ENCODE measurements at places on chromosomes 2 and 18. TPM values are rescaled to one million over a fixed set of nuclear protein-coding genes. Genes with fewer than 3 reads are reported as not detected.

The CPO gene
- total RNA-seq = not detected

The IKZF2 gene
- 9.5 TPM for total RNA-seq

The CENPA gene
- 0.30 TPM for total RNA-seq

The CFC1 gene
- not detected for total RNA-seq

The GALNT5 gene
- total RNA-seq = 71.3 TPM

The COL3A1 gene
- 14,422 TPM for total RNA-seq

The UGT1A8 gene
- total RNA-seq = not detected

The MZT2B gene
- 66.9 TPM for total RNA-seq

The MC5R gene
- not detected for total RNA-seq

The DNAH7 gene
- 0.30 TPM for total RNA-seq

The ZNF385B gene
- not detected for total RNA-seq

The UGT1A10 gene
- total RNA-seq = not detected

All from smooth muscle cell of the umbilical artery (primary cell).